Retina (tissue), 1 donor: ENCODE measurements at places on chromosomes 6 and 20.

GRCh38 chr20:46402331-46402811, 4.0 kb downstream of the ELMO2 start:
- peak; percentile 21 for DNase-seq

GRCh38 chr6:146361128-146361924, 182.3 kb upstream of the RAB32 start:
- DNase-seq, result no peak

DNA sequence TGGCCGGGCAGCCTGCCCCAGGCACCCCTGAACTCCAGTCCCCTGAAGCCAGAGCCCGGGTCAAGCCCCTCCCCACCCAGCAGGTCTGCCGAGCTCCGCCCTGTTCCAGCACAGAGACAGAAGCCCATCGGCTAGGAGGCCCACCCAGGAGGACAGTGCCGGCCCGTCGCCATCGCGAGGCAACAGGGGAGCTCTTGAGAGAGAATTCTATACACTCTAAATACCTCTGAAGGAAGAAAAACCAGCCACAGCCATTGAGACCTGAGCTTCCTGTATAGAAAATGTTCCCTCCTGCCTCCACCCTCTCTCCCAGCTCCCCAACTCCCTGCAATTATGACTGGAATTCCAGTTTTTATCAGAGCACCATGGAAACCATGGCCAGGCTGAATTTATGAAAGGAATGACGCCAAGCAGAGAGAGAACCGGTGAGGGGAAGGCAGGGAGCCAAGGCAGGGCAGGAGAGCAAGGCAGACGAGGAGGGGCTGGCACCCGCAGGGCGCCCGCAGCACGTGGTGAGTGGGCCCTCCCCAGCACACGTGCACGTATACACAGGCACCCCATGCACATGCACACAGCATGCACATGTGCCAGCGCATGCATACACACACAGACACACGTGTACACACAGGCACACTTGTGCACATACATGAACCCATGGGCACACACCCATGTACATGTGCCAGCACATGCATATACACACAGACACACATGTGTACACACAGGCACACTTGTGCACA, 27.6 kb upstream of the MRGBP start:
- peak; percentile 70 for DNase-seq

DNA sequence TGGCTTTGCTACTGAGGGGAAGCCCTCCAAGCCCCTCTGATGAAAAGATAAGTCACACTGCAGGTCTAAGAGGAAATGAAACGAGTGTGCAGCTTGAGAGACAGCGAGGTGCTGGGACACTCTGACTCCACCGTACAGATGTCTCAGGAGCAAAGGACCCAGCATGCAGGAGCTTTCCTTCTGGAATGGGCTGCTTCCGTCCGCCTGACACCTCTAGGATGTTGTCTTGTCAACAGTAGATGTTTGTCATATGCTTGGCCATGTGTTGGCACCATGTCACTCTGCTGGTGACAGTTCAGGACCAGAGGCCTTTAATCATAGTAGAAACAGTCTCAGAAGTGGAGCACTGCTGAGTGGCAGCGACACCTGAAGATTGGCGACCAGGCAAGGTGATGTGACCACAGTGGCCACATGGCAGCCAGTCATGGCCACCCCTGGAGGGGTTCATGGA, 46.7 kb downstream of the SLC24A3 start:
- no peak for DNase-seq

GRCh38 chr6:87154641-87154992, 748 bp upstream of the ZNF292 start:
- DNase-seq, result no peak

DNA sequence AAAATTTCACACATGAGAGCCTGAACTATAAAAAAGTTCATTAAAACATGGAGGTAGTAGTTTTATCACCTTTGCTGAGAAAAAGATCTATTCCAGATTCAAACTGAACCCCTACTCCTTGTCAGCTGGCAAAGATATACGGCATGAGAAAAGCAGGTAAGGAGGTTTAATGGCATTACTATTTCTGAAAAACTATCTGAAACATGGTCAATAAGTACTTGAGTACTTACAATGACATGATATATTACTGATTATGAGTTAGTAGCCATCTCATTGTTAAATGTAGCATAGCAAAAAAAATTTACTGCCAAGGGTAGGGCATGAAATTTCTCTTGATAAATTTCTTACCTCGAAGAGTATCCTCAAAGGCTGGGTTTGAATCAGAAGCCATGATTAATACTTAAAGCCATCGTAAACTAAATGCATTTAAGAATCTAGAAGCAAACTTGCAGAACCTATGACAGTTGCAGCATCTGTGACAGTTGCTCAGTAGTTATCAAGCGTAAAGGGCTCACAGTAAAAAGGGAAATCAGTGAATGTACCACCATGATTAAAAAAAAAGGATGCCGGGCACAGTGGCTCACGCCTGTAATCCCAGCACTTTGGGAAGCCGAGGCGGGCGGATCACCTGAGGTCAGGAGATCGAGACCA, 8.7 kb downstream of the SLC17A5 start:
- DNase-seq, result peak; percentile 39

DNA sequence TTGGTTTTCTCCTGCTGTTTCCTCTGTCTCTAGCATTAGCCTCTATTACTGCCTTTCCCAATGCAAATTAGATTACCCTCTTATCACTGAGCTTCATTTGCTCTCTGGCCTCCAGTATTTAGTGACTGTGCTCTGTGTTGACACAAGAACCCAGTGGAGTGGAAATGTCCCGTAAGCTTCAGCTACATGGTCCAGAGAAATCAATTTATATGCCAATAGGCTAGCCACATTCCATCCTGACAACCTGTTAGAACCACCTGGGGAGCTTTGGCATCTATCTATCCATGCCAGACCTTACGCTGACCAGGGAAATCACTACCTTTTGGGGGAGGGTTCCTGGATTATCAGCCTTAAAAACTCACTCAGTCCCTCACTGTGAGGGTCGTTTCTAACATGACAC, 459.6 kb downstream of the UTRN start:
- peak; percentile 7 for DNase-seq

DNA sequence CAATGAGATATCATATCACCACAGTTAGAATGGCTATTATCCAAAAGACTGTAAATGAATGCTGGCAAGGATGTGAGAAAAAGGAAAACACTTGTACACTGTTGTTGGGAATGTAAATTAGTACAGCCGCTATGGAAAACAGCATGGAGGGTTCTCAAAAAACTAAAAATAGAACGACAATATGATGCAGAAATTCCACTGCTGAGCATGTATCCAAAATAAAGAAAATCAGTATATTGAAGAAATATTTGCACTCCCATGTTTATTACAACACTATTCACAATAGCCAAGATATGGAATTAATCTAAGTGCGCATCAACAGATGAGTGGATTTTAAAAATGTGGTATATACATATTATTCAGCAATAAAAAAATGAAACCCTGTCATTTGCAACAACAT, 898.9 kb upstream of the MAN1A1 start:
- DNase-seq, result no peak

- no peak for DNase-seq
Measured at GRCh38 chr6:31363811-31364210, 6.8 kb upstream of the HLA-B start.

DNA sequence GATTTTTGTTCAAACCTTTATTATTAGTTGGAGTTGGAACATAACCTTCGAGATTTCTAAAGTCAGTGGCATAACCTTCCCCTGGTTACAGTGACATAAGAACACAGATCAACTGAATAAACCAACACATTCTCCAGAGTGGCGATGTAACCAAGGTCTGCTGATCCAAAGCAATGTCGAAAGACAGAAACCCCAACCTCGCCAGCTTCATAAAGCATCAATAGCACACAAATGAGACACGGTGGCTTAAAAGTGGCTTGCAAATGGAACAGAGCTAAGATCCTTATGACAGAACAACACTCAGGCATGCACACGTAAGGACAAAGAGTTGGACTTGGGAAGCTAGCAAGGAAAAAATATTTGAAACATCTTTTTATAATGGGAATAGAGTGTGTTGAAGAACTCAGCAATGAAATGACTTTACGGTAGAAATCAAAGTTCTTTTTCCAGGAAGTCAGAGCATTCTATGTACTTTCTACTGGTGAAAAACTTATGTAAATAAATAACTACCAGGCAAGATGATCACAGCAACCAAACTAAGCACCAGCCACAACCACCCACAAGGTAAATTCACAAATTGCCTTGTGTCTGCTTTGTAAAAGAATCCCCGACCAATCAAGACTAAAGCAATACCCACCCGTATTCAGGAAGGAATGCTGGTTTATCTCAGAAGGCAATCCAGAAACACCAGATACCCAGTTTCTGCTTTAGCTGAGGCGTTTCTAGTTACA, 61.0 kb upstream of the NHSL1 start:
- DNase-seq, result no peak

DNA sequence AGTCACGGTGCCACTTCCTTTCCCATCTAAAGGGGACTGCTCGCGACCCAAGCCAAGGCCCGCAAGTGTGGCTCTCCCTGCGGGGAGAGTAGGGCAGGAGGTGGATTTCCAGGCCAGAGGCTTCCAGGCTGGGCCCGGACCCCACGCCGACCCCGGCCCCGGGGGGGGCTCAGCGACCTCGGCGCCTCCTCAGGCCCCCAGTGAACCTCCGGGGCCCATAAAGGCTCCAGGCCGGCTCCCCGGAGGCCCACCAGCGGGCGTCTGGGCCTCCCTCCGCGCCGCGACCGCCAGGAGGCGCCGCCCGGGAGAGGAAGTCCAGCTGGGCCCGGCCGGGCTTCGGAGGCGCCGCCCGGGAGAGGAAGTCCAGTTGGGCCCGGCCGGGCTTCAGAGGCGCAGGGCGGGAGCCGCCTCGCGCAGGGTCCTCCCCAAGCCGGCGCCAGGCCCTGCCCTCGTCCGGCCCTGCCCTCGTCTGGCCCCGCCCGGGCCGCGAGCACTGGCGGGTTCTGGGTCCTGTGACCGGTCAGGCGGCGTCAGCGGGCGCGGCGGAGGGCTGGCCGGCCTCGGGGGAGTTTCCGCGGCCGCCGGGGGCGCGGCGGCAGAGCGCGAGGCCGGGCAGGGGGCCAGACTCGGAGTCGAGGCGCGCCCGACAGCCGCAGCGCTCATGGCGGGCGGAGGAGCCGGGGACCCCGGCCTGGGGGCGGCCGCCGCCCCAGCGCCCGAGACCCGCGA, at the start of gene RAB32:
RAB32 (plus strand) TSS at position 623 of the 729 bp plus-strand sequence; CDS start at position 662, 39 bp downstream.
- peak; percentile 87 for DNase-seq

DNA sequence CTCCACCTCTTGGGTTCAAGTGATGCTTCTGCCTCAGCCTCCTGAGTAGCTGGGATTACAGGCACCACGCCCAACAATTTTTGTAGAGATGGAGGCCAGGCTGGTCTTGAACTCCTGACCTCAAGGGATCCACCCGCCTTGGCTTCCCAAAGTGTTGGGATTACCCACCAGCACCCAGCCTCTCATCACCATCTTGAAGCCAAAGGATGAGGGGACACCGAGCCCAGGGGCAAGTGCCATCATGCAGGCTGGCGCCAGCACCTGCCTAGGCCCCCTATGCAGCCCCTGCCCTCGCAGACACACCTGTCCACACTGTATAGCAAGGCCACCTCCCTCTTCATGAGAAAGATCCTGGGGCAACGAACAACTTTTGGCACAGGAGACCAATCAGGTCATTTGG, 5.3 kb upstream of the RBM38 start:
- no peak for DNase-seq

- no peak for DNase-seq
Measured at GRCh38 chr6:104286641-104287040, 573.1 kb downstream of the HACE1 start.

GRCh38 chr20:61719691-61720347, 345.9 kb downstream of the TAF4 start:
- DNase-seq, result peak; percentile 58

GRCh38 chr6:95530176-95530819, 47.0 kb upstream of the MANEA start:
- no peak for DNase-seq

- no peak for DNase-seq
Measured at GRCh38 chr6:36752886-36753506, 55.4 kb downstream of the RAB44 start.

- DNase-seq, result no peak
Measured at GRCh38 chr20:19375395-19375794, 163.0 kb downstream of the SLC24A3 start.

DNA sequence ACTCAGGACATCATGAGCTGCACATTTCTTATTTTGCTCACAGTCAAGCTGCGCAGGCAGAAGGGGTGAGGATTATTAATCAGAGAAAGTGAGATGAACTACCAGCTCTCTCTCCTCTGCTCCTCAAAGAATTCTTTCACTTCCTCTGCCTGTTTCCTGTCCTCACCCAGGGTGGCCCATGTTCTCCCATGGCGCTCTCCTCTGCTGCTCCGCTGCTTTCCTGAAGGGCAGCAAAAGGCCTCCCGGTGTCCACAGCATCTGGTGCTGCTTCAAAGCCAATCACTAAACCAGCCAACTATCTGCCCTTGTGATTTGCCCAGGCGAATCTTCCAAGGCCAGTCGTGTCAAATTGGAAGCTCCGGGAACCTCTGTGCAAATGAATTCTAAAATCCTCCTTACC, 324.2 kb downstream of the TPBG start:
- no peak for DNase-seq

- no peak for DNase-seq
Measured at GRCh38 chr6:39056681-39057080, 8.1 kb downstream of the GLP1R start.

DNA sequence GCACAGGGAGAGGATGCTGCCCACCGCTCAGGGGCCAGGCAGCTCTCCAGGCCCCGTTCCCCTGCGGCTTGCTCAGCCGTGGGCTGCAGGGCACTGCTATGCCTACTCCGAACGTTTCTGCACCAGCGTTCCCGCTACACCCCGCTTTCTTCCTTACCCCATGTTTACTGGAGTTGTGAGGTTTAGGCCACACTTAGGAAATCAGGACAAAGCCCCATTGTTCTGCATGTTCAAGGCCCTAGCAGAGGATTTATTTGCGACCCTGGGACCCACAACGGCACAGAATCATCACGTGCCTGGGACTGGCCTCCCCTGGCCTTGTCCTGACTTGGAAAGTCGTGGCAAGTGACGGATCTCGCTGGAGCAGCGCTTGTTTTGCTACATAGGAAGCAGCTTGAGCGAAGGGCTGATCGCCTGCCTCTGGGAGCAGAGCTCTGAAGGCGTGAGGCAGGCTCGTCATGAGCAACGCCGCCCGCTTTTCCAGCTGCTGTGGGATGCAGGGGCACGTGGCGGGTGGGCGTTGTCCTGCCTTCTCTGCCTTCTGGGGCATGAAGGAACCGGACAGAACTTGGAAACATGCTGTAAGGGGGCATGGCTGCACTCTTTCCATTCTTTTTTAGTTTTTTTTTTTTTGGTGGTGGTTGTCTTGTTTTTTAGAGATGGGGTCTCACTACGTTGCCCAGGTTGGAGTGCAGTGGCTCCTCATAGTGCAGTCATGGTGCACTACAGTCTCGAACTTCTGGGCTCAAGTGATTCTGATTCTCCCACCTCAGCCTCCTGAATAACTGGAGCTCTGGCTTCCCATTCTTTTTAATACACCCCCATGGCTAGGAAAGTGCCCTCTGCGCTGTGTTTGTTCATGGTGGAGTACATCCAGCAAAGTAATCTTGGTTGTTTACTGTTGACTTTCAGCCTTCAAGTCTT, 14.6 kb upstream of the TMEM181 start:
- DNase-seq, result no peak
